ENCODE measurements at places on chromosomes 4 and X. TPM values are rescaled to one million over a fixed set of nuclear protein-coding genes. Genes with fewer than 3 reads are reported as not detected.

GRCh38 chr4:156966836-156967235 lies 4.8 kb downstream of the PDGFC start:
- H3K27me3 ChIP-seq, result peaks cover 5% of the 10 kb centered on the region
- H3K36me3 ChIP-seq, result no peaks in the 10 kb centered on the region
- no peak for DNase-seq
- H3K4me1 ChIP-seq, result peaks cover 6% of the 10 kb centered on the region
- no peak overlapping the region for H3K4me3 ChIP-seq

GRCh38 chr4:67714955-67715354 lies 14.0 kb upstream of the UBA6 start:
- H3K4me3 ChIP-seq, result no peak overlapping the region
- H3K27ac ChIP-seq, result no peak overlapping the region
- no peak for DNase-seq
- no peaks in the 10 kb centered on the region for H3K27me3 ChIP-seq
- peaks cover 12% of the 10 kb centered on the region for H3K4me1 ChIP-seq
- no peaks in the 10 kb centered on the region for H3K36me3 ChIP-seq

Gene SLC2A9
- 0.20 TPM for total RNA-seq

Gene CFAP299
- total RNA-seq, result not detected

GRCh38 chrX:72314881-72315280 lies 9.2 kb upstream of the CITED1 start:
- no peak overlapping the region for H3K27ac ChIP-seq
- no peak overlapping the region for H3K4me3 ChIP-seq
- H3K27me3 ChIP-seq, result no peaks in the 10 kb centered on the region
- DNase-seq, result no peak

GRCh38 chr4:36772154-36772516 lies 472.4 kb upstream of the NWD2 start:
- H3K36me3 ChIP-seq, result no peaks in the 10 kb centered on the region
- no peak for DNase-seq

Gene UCHL1
- total RNA-seq, result 780 TPM

DNA sequence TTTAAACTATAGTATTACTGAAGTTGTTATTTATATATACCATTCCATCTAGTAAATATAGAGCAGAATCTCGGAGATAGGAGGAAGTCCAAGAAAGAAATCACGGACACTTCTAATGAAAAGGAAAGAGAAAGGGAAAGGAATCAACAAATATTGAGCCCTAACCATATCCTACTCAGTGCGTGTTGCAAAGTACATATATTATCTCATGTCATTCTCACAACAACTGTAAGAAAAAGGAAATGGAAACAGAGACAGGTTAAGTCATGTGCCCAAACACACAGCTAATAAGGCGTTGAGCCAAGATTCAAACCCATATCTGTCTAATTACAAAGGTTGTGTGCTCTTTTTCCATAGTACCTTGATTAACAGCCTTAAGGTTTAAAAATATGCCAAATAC lies 16.0 kb downstream of the HTR2C start:
- H3K27me3 ChIP-seq, result no peaks in the 10 kb centered on the region
- H3K4me1 ChIP-seq, result peaks cover 6% of the 10 kb centered on the region
- no peak for DNase-seq

DNA sequence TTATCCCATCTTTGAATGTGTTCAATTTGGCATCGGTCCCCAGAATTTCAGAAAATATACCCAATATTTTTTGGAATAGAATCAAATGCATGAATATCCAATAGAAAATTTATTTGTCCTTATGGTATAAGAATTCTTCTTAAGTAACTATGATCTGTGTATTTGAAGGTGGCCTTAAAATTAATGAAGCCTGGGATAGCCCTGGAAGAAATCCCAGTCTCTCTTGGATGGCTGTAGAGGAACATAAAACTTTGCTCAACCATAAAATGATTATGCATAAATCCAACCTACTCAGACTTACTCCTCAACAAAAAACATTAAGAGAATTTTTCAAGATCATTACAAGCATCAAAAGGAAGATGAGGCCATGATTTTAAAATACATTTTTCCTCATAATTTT lies 269.4 kb upstream of the SMIM31 start:
- H3K36me3 ChIP-seq, result no peaks in the 10 kb centered on the region
- no peak overlapping the region for H3K4me3 ChIP-seq
- H3K4me1 ChIP-seq, result no peaks in the 10 kb centered on the region
- no peak for DNase-seq
- H3K27me3 ChIP-seq, result no peaks in the 10 kb centered on the region

Gene NUDT11
- 39.3 TPM for total RNA-seq

DNA sequence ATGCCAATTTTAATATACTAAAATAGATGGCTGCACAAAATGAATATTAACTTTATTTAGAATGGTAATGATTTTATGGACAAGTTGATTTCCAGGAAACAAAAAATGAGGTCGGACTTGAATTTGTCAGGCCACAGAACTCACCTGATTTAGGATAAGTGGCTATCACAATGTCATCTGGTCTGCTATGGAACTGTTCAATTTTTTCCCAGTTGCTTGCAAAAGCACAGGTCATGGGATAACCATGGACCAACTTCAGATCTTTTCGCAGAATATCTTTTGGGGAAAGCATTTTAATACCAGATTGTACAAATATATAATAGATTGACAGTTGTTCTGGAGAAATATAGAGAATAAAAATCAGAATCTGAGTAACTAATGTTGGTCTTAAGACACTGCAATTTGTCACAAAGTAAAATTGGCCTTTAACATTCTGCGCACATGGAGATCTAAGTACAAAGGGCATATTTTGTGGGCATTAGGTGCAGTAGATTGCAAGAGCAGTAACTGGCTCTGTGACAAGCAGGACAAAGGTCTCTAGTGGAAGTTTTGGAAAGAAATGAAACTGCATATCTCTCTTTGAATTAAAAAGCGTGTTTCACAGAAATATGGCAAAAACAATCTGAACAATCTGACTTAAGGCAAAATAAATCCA lies 5.4 kb downstream of the SULT1B1 start:
- no peaks in the 10 kb centered on the region for H3K36me3 ChIP-seq
- H3K27ac ChIP-seq, result no peak overlapping the region
- H3K27me3 ChIP-seq, result no peaks in the 10 kb centered on the region
- no peaks in the 10 kb centered on the region for H3K4me1 ChIP-seq

GRCh38 chr4:159779716-159780115 lies 676.8 kb downstream of the RAPGEF2 start:
- no peak for DNase-seq
- H3K4me1 ChIP-seq, result no peaks in the 10 kb centered on the region
- H3K27me3 ChIP-seq, result no peaks in the 10 kb centered on the region
- H3K27ac ChIP-seq, result no peak overlapping the region

Gene LPAR4
- total RNA-seq, result 16.3 TPM

GRCh38 chr4:15836362-15836761 lies 58.2 kb downstream of the CD38 start:
- no peaks in the 10 kb centered on the region for H3K36me3 ChIP-seq
- DNase-seq, result no peak
- H3K27me3 ChIP-seq, result no peaks in the 10 kb centered on the region

- H3K27me3 ChIP-seq, result no peaks in the 10 kb centered on the region
- no peaks in the 10 kb centered on the region for H3K36me3 ChIP-seq
- H3K4me1 ChIP-seq, result no peaks in the 10 kb centered on the region
Observed at GRCh38 chr4:53653484-53654053, 62.3 kb upstream of the LNX1 start.

GRCh38 chrX:120291211-120291610 lies 20.1 kb downstream of the TMEM255A start:
- no peak overlapping the region for H3K27ac ChIP-seq
- no peak for DNase-seq
- no peaks in the 10 kb centered on the region for H3K27me3 ChIP-seq
- H3K4me3 ChIP-seq, result no peak overlapping the region

GRCh38 chrX:135984791-135985156 lies 461 bp upstream of the SLC9A6 start:
- no peak for DNase-seq
- H3K4me3 ChIP-seq, result peak overlapping the region; percentile 94
- H3K36me3 ChIP-seq, result no peaks in the 10 kb centered on the region
- H3K27ac ChIP-seq, result no peak overlapping the region

GRCh38 chr4:141652161-141652778 lies 15.9 kb downstream of the IL15 start:
- no peaks in the 10 kb centered on the region for H3K36me3 ChIP-seq
- no peaks in the 10 kb centered on the region for H3K4me1 ChIP-seq
- no peaks in the 10 kb centered on the region for H3K27me3 ChIP-seq
- no peak for DNase-seq

Gene FRG2
- not detected for total RNA-seq

Gene NDNF
- 1.6 TPM for total RNA-seq

DNA sequence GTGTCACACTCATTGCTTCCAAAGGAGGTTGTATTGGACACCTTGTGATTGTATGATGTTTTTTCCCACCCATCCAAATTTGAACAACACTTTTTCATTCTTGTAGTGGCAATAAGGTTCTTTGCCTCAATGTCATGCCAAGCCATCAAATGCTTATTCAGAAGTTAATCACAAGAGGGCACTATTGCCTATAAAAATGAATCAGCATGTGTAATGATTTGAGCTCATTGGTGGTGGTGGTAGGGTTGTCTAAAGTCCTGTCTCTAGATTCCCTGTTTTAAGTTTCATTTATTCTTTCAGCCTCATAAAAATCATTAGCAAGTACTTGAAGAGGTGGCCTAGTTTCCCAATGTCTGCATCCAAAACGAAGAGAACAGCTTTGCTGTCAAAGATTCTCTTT lies 37.0 kb downstream of the IRS4 start:
- H3K27me3 ChIP-seq, result no peaks in the 10 kb centered on the region
- H3K27ac ChIP-seq, result no peak overlapping the region
- H3K4me3 ChIP-seq, result no peak overlapping the region
- no peaks in the 10 kb centered on the region for H3K4me1 ChIP-seq
- no peak for DNase-seq

DNA sequence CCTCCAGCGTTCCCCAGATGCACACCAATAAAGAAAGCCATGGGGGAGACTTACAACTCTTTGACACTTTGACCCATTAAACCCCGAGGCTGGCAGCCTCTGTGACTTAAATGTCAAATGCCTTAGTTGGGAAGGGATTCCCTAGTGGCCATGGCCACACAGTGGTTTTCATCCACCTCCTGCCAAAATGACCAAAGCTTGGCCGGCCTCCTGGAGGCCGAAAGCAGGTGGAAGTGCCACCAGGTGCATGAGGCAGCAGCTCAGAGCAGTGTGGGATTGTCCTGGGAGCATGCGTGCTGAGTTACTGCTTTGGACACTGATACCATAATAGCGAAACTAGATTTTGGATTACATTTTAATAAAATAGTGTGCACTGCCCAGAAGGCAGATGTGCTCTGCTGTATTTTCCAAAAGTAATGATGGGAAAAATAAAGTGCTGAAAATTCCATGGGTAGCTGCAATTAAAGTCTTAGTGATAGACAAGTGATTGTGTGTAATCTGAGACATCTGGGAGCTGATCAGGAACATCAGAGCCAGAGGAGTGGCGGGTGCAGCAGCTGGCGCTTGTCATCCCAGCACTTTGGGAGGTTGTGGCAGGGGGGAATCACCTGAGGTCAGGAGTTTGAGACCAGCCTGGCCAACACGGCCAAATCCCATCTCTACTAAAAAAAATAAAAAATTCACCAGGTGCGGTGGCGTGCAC lies 39.8 kb upstream of the TADA2B start:
- no peak overlapping the region for H3K4me3 ChIP-seq
- DNase-seq, result no peak
- H3K4me1 ChIP-seq, result no peaks in the 10 kb centered on the region
- no peaks in the 10 kb centered on the region for H3K27me3 ChIP-seq

Gene SMIM43
- 0.50 TPM for total RNA-seq

GRCh38 chr4:96766359-96766758 lies 926.5 kb downstream of the PDHA2 start:
- H3K27ac ChIP-seq, result no peak overlapping the region
- no peak for DNase-seq
- no peaks in the 10 kb centered on the region for H3K27me3 ChIP-seq
- H3K36me3 ChIP-seq, result no peaks in the 10 kb centered on the region
- H3K4me1 ChIP-seq, result no peaks in the 10 kb centered on the region

Gene GPM6B
- 132 TPM for total RNA-seq

DNA sequence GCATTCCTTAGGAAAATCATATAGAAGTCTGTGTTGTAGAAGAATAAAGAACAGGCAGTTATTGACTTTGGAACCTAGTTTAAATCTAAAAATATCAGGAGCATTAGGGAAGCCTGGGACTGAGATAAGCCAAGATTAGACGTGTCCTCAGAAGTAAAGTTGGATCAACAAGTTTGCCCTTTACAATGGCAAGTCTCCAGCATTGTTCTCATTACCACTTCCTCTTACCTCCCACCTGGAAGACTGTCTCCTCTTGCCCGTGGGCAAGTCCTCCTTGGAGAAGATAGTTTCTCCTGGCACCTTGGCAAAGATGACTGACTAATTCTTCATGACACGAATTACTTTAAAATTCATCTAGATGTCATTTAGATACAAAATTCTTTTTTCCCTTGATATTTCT lies 37.8 kb downstream of the CNKSR2 start:
- no peaks in the 10 kb centered on the region for H3K4me1 ChIP-seq
- H3K36me3 ChIP-seq, result no peaks in the 10 kb centered on the region
- no peak for DNase-seq
- H3K27ac ChIP-seq, result no peak overlapping the region

Gene DDIT4L
- total RNA-seq, result 6.4 TPM

- no peaks in the 10 kb centered on the region for H3K36me3 ChIP-seq
- no peaks in the 10 kb centered on the region for H3K27me3 ChIP-seq
- peaks cover 2% of the 10 kb centered on the region for H3K4me1 ChIP-seq
- no peak overlapping the region for H3K4me3 ChIP-seq
Observed at GRCh38 chrX:39652336-39652735, 445.4 kb downstream of the BCOR start.

DNA sequence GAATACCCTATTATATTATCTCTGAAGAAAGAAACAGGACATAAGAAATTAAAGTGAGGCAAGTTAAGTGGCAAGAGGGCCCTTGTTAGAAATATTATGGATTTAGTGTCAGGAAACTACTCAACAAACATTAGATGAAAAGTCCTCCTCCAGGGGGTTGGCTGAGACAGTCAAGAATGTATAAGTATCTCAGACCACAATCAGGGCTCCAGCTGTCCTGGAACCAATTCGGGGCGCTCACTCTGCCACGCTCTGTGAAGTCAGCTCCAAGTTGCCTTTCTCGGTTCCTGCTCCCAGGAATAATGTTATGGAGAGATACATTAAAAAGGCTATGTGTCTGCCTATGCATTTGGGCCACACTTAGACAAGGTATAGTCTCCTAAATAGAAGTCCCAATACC lies 73.3 kb downstream of the RASGEF1B start:
- no peak overlapping the region for H3K4me3 ChIP-seq
